ENCODE measurements at places on chromosomes 12 and 14.

GRCh38 chr14:101905614-101906013 is 58.8 kb upstream of the DYNC1H1 start:
- no peak for DNase-seq

- no peak for DNase-seq
Measured at GRCh38 chr14:20723488-20723887, 22.2 kb upstream of the EDDM3A start.

DNA sequence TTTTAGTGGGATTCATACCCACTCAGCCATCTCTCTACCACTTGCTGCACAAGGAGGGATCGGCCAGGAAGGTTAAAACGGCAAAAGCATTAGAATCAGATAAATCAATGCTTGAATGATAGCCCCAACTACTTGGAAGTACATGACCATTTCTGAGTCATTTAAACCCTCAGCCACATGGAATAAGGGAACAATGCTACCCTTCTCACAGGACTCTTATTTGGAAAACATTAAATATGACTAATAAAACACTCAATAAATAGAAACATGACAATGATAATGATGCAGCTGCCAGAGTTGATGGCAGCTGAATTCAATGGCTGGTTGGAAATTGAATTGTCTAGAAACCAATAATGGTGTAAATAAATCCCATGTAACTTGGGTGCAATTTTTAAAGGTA is 165.4 kb downstream of the FLRT2 start:
- no peak for DNase-seq

- no peak for DNase-seq
Measured at GRCh38 chr14:92248696-92249095, 74.3 kb upstream of the SLC24A4 start.

- no peak for DNase-seq
Measured at GRCh38 chr12:124774462-124775167, 89.0 kb downstream of the SCARB1 start.

DNA sequence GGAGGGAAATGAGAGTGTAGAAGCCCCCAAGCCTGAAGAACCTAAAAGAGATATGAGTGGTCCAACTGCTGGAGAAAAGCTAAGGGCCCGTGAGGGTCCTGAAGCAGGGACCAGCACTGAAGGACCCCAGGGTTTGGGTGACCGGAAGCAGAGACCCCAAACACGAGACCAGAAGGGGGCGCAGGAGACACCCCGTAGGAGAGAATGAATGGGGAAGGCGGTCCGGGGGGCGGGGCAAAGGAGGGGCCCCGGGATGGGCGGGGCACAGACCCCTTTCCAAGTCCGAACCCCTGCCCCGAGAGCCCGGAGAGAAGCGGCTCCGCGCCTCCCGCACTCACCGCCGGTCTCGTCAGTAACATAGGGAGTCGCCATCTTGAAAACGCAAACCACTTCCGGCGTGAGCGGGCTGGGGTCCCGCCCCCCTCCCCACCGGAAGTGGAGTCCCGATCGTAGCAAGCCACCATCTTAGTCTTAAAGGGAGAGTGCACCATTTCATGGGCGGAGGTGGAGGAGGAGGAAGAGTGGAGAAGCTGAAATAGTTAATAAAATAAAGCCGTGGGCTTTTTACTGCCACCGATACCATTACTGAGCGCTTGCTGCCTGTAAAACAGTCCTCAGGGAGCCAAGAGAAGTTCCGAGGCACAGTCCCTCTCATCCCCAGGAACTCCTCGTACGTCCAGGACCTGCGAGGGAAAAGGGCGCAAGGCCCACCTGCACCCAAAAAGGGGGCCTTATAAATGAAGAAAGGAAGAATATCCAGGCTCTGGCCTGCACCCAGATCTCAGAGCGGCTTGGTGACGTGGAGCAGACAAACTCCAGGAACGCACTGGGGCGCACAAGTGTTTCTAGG is 731 bp downstream of the PYM1 start:
- DNase-seq: peak; percentile 89

- DNase-seq: no peak
Measured at GRCh38 chr14:87961246-87961645, 31.7 kb downstream of the GALC start.

DNA sequence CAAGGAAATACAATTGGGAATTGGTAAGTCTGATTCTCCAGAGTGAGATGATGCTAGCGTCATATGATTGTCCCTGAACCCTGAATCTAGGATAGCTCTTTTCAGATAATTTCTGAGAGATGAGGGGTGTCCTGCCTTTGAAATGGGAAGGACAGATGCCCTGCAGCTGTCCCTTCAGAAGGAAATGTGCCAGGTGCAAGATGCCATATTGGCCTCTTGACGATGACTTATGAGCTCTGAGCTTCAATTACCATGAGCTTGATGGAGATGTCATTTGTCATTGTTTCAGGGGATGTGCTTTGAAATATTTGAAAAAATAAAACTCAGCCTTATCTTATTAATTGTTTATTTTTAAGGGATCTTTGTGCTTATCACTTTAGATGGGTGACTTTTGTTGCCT is 185.1 kb downstream of the DACT1 start:
- DNase-seq: no peak

GRCh38 chr12:52446367-52447045 is 5.4 kb downstream of the KRT6B start:
- DNase-seq: no peak

DNA sequence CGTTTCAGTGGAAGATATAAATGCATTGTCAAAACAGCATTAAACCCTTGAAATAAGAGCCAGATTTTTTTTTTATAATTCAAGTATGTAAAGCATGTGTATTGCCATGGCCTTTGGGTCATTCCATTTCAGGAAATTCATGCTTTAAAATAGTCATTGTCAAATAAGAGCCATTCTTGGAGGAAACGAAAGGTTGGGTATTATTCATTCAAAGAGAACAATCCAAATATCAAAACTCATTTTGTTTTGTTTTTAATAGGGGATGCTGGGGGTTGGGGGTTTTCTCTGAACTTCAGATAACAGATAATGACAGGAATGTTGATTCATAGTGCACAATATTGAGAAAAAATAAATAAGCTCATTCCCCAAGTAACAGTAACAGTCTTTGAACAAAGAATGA is 174.4 kb upstream of the NUDT4 start:
- no peak for DNase-seq

GRCh38 chr14:20706657-20707355 is 18.2 kb downstream of the ANG start:
- no peak for DNase-seq

GRCh38 chr14:29462321-29462720 is 465.3 kb downstream of the PRKD1 start:
- peak; percentile 98 for DNase-seq

- DNase-seq: no peak
Measured at GRCh38 chr12:115569345-115570068, 708.0 kb downstream of the MED13L start.

- DNase-seq: no peak
Measured at GRCh38 chr12:61367281-61367785, 892.9 kb upstream of the USP15 start.

All from NCI-H446 treated with DMSO at 0.1 percent for 48 hours (cell line).